ENCODE measurements at places on chromosomes 13 and 19.

- DNase-seq = no peak
These were observed 11.1 kb downstream of the CILP2 start for GRCh38 chr19:19548915-19549759.

DNA sequence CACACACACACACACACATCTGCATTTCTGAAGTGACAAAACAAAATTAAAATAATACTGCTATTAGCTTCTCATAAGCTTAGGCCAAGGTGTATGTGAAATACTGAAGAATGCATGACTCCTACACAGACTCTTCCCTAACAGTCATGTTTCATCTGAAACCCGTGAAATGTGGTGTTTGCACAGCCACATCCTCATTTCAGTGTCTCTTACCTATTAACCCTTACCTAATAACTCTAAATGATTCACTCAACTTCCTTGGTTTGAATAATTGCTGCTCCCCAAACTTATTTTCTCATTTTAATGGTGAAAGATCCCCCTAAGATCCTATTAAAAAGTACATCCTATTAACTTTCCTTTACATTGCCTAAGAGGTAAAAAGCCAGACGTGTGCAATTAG, 117.6 kb downstream of the MIPEP start:
- no peak for DNase-seq

GRCh38 chr19:36420961-36421748, 2.7 kb upstream of the ZFP82 start:
- DNase-seq = no peak

GRCh38 chr13:48586591-48587103, 53.8 kb upstream of the RCBTB2 start:
- no peak for DNase-seq

GRCh38 chr19:35054626-35055025, 13.1 kb downstream of the HPN start:
- DNase-seq = no peak

DNA sequence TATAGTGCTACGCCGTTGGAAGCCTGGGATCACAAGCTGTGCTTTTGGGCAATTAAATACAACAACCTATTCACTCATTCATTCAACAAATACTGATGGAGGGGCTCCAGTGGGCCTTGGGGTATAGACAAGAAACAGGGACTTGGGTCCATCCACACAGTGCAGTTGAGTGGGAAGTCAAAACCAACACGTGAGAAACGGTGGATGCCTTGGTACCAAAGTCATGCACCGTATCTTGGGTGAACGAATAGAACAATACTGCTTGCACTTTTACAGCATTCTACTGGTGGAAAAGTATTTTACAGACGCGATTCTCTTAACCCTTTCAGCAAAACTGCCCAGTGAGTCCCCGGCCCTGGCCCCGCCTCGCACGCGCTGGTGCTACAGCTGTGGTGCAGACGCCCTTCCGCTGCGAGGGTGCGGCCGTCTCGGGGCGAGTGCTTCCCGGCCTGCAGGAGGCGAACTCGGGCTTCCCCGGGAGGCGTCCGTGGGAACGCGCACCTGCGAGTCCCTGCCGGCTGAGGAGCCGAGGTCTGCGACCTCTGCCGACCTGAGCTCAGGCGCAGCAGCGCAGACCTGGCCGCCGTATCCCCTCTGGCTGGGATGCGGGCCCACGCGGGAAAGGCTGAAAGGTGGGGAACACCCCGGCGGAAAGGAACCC, 8.3 kb downstream of the TNFRSF19 start:
- DNase-seq = peak; percentile 33

DNA sequence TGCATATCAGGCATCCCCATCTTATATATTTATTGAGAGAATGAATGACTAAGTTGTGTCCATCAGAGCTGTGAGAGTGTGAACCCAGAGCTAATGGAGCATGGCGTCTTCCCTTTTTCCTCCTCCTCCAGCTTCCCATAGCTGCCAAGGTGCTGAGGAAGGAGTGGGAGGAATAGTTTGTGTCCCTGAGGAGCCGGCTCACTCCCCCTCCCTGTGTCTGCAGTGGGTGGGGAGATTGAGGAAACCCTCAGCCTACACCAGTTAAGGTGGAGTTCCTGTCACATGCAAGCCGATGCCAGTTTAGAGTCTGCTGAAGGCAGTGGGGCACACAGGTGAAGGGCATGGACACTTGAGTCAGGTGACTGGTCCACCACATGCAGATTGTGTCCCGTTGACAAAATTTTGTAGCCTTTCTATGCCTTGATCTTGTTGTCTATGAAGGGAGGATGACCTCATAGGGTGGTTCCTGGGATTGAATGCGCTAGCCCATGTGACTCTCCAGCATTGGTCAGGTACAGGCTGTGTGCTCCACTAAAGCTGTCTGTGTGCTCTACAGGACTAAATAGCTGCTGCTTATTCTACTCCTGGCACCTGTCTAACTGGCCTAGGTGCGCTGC, 47.6 kb upstream of the GPI start:
- DNase-seq = no peak

DNA sequence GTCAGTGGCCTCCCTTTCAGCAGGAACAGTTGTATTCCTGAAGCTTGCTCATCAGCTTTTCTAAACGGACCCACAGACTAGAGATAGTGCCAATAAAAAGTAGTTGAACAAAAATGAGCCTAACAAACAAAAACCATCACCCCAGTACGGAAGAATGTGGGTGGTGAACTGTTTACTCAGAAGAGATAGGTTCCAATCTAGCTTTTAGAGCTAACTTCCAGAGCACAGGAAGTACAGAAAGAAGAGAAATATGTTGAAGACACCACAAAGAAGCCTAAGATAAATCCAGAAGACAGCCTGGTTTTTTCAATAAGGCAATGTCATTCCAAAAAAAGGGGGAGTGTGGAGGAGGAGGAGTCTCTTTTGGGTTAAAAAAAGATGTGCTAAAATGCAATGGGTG, 2.8 kb upstream of the LMO7 start:
- no peak for DNase-seq

GRCh38 chr13:47723898-47724297, 277.2 kb downstream of the SUCLA2 start:
- no peak for DNase-seq

GRCh38 chr19:2942928-2943640, 1.7 kb downstream of the ZNF77 start:
- no peak for DNase-seq

DNA sequence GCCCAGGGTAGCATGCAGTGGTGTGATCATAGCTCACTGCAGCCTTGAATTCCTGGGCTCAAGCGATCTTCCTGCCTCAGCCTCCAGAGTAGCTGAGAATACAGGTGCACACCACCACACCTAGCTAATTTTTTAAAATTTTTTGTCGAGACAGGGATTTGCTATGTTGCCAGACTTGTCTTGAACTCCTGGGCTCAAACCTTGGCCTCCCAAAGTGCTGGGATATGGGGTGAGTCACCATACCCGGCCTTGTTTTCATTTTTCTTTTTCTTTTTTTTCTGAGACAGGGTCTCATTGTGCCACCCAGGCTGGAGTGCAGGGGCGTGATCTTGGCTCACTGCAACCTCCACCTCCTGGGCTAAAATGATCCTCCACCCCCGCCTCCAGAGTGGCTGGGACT, 38.7 kb downstream of the KEAP1 start:
- no peak for DNase-seq

DNA sequence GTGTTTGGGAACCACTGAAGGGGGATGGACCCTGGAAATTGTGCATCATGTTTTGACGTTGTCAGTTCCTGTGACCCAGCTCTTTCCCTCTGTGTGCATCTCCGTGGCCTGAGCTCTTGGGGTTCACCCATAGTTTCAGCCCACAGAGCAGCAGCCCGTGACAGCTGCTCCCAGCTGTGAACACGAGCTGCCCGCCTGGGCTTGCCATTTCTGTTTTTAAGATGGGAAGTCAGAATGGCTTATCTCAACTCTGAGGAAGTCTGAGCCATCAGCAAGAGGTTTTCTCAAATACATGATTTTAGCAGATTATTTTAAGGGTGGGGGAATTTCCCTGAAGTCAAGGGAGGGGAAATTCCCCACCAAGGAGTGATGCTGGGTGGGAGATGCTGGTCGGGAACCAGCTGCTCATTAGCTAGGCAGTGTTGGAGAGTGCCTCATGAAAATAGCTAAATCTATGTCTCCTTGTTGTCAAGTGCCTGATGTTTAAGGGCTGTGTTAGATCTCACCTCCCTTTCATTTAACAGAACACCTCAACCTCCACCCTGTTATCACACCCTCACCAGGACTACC, 34.8 kb upstream of the C1QTNF9 start:
- no peak for DNase-seq

- DNase-seq = no peak
These were observed 68.7 kb upstream of the FRY start for GRCh38 chr13:31962731-31963370.

DNA sequence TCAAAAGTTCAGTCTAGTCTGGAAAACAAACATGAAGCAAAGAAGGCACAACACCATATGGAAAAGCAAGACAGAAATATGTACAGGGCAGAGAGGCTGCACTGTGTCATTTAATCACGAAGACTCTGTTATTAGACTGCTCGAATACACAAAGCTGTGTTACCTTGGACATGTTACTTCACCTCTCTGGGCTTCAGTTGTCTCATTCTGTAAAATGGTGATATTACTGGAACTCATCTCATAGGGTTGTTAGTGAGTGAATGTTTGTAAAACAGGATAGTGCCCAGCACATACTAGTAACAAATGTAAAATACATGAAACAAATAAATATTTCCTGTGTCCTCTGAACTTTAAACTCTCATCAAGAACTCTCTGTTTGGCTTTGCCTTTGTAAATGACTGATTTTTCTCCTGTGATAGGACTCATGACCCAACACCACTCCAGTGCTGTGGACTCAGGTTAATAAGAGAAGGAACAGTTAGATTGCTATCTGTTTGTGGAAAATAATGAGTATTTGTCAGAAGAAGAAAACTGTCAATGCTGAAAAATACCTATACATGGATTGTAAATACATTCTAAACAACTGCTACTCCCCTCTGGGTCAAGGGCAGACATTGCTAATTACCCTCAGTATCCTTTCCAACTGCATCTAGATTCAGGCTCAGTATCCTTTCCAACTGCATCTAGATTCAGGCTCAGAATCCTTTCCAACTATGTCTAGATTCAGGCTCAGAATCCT, 62.3 kb downstream of the ZIC5 start:
- no peak for DNase-seq

GRCh38 chr13:25295228-25295627, 6.2 kb upstream of the NUP58 start:
- DNase-seq = no peak

- no peak for DNase-seq
These were observed 5.2 kb downstream of the FAAP24 start for GRCh38 chr19:32977280-32977679.

GRCh38 chr13:98570929-98571372, 6.0 kb downstream of the STK24 start:
- DNase-seq = no peak

GRCh38 chr19:29421196-29421545, 104.6 kb upstream of the VSTM2B start:
- DNase-seq = no peak

- no peak for DNase-seq
These were observed 41.3 kb downstream of the RNASEH2B start for GRCh38 chr13:50950849-50951248.

DNA sequence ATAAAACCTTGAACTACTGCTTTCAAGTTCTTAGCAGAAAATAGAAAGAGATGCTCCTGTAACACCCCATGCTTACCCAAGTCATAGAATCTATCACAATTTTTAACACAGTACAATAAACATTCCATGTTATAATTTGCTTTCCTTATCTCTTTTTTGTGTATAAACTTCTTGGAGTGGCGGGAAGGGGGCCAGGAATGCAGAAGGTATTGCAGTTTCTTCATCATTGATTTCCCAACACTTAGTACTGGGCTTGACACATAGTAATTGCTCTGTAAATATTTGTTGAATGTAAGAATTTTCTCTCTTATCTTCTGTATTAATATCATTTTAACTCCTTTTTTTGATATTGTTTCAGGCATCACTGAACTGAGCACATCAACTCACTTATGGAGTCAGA, 535.8 kb downstream of the KCTD12 start:
- no peak for DNase-seq

DNA sequence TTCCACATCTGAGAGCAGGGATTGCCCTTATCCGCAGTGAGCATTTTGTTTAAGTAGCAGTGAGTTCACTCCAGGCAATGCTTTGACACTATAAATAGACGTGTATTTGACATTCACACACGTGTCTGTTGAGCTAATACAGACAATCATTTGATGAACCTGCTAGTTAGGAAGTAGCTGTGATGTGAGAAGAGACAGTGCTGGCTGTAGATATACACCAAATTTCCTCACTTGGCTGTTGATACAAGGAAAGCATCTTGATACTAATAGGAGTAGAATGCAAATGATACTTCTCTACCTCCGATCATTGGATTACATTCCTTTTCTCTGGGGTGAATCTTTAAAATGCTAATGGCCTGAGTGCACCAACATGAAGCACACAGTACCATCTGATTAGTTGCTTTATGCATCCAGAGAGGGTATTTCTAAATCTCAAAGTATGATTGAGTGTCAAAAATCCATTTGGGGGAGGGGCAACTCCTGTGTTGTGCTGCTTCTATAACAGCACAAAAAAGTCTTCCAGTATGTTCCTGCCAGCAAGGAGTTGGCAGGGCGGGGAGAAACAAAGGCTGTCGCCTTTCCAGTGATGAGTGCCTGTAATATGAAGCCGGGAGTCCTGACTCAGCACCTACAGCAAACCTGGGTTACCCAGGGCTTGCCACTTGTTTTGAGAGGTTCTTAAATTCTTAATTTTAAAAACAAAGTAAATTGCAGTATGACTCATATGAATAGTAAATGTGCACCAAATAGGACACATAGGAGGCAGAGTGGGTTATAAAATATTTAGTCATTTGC, 7.0 kb downstream of the CUL4A start:
- no peak for DNase-seq

- no peak for DNase-seq
These were observed 19.5 kb downstream of the FAM124A start for GRCh38 chr13:51241720-51242119.

GRCh38 chr19:4568886-4569285, 9.4 kb upstream of the SEMA6B start:
- DNase-seq = no peak

DNA sequence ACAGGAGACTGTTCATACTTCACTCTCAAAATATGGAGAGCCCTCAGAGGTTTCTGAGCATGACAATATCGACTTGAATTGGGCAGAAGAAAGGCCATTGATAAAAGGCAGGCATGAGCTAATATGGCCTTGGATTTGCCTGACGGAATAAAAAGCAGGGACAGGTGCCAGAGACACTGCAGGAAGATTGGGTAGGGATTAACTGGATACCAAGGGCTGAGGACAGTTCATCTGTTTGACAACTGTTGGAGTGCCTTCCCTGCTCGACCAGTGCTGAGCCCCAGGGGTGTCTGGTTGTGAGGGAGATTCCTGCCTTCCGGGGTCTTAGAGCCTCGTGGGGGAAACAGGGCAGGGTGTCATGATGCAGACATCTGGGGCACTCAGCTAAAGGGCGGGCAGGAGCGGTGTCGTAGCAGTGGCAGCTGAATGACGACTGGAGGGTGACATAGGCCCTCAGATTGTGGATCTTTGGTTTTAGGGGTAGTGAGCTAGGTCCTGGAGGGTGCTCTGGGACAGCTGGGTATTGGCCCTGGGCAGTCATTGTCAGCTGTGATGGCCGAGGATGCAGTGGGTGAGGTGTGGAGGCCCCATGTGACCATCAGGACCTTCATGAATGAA, 12.3 kb downstream of the GATAD2A start:
- no peak for DNase-seq
